Liver (tissue), 10 donors: ENCODE measurements at places on chromosomes 2 and 18. TPM values are rescaled to one million over a fixed set of nuclear protein-coding genes. Genes with fewer than 3 reads are reported as not detected.

DNA sequence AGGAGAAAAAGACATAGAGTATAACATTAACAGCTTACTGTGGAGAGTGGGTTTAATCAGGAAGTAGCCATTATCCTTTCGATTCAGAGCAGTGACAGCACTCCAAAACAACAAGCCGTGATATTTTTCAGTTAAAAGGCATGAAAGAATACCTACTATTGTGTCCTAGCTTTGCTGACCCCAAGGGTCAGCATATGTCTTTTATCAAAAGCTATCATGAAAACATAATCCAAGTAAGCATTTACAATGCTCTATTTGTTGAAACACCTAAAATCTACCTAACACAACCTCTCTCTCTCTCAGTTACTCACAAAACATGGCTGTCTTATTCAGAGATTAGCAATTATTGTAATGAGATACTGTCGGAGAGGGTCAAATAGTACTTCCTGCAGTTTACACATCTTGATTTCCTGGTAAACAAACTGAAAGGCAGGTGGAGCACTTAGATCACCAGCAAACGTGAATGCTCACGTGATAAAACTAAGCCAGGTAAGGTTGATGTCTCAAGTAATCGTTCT is 100.0 kb downstream of the BAZ2B start:
- no peak for DNase-seq

DNA sequence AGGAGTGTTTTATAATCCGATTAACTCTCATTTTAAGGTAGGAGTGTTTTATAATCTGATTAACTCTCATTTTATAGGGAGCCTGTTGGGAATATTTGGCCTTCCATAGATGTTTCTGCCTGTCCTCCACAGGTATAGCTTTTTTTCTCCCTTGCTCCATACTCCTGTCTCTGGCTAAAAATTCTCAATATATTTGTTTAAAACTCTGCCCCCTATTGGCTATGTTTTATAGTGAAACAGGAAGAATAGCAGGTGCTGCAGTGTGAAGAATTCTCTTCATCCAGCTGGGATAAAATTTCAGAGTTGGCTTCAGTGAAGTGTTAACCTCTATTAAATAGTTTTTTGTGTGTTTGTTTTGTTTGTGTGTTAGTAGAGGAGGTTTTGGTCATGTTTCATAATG is 1046.0 kb upstream of the TMEFF2 start:
- no peak for DNase-seq

- no peak for DNase-seq
These were observed 79.6 kb downstream of the GORASP2 start for GRCh38 chr2:171008550-171009205.

DNA sequence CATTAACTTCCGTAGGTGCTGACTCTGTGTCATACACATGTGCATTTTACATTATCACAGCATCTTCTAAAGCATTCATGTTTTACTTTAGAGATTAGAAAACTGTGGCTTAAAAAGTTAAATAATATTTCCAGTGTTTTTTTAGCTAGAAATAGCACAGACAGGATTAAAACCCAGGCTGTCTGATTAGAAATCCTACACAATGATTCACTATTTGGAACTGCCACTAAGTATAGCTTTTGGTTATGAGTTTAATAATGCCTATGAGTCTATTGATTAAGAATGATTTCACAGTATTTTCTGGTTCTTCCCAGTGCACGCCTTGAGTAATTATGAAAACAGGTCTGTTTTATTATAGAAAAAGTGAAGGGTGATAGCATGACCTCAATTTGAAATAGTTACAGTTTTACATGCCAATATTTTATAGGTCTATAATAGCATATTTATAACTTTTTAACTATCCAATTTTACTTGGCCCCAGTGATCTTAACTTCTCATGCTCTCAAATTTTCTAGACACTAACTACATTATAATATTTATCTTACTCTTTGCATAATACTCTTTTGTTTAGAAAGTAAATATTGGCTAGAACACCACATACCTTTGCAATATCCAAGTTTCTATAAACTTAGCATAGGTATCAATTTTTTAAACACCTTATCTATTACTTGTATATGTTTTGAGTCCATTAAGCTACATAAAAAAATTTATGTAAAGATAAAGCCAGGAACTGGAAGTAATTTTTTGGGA is 313.2 kb downstream of the RND3 start:
- DNase-seq, result no peak

DNA sequence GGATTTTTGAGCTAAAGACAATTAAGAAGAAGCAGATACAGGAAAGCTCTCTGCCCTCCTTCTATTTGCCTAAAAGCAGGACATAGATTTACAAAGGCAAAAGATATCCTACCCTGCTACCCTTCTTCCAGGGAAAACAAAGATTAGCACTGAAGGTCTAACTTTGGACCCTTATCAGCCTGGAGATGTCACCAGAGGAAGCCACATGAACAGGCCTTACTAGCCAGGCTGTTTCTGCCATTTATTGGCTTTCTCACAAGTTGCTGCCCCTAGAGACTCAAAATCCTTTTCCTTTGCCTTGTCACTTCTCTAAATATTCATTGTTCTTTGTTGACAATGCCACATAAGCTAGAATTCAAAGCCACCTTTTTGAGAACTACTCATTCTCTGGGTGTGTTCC is 147.3 kb downstream of the B3GNT2 start:
- DNase-seq, result no peak

- no peak for DNase-seq
These were observed 48.5 kb downstream of the HS6ST1 start for GRCh38 chr2:128269990-128270671.

ALKAL2 gene
- total RNA-seq, result 1.6 TPM

POTEE gene
- total RNA-seq, result not detected

CCDC141 gene
- 0.37 TPM for total RNA-seq

IMPA2 gene
- total RNA-seq, result 27.5 TPM

ECEL1 gene
- total RNA-seq, result not detected

IGFBP2 gene
- total RNA-seq, result 88.8 TPM

ERFE gene
- total RNA-seq, result not detected

SPIRE1 gene
- total RNA-seq, result 2.9 TPM

PLGLB2 gene
- 450 TPM for total RNA-seq

TXNDC2 gene
- total RNA-seq, result under 0.01 TPM

DNER gene
- not detected for total RNA-seq
